NCI-H1930 (cell line): ENCODE measurements at places on chromosomes 13 and 19.

- DNase-seq, result no peak
These were observed 63.4 kb downstream of the INSR start for GRCh38 chr19:7230826-7231225.

- DNase-seq, result no peak
These were observed 81.3 kb downstream of the SLITRK6 start for GRCh38 chr13:85717921-85718320.

DNA sequence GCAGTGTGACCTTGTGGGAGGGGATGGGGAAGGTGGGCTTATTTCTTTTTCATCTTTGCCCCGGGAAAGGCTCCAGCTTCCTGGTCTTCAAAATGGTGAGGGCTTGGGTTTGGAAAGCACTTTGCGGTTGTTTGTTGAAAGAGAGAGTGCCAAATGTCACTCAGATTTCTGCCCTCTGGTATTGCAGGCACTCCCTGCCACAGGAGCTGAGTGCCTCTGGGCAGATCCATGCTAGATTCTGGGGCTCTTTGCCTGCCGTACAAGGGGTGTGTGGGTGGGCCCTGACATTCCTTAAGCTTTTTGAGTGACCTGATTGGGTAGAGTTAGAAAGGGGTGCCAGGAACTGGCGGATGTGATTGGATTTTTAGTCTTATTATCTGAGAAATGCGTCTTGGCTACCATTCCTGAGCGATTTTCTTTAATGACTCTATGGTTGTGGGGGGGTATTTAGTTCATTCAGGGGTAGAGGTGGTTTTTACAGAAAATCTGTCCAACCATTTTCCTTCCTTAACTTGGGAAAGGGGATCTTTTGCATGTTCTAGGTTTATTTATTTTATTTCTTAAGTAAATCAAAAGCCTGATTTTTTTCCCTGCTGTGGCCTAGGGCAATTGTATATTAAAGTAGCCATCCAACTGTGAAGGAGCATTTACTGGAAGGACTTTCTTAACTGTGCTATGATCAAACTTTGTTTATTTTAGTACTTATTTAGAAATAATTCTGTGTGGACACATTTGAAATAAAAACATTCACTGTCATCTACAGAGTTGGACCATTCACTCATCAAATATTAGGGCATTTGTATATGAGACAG, 3.2 kb downstream of the ARHGAP35 start:
- DNase-seq, result no peak

DNA sequence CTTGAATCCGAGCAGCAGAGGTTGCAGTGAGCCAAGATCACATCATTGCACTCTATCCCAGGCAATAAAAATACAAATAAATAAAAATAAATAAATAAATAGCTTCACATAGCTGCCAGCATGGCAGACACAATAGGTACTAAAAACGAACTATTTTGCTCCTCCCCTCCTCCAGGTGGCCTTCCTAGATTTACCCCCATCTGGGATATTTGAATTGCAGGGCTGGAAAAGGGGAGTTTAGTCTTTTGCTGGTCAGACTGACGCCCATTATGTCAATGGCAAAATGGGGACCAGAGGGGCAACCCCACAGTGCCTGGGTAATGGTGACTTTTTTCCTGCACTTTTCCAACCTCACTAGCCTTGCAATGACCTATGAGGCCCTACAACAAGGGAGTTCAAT, 640 bp upstream of the GMFG start:
- DNase-seq, result no peak

DNA sequence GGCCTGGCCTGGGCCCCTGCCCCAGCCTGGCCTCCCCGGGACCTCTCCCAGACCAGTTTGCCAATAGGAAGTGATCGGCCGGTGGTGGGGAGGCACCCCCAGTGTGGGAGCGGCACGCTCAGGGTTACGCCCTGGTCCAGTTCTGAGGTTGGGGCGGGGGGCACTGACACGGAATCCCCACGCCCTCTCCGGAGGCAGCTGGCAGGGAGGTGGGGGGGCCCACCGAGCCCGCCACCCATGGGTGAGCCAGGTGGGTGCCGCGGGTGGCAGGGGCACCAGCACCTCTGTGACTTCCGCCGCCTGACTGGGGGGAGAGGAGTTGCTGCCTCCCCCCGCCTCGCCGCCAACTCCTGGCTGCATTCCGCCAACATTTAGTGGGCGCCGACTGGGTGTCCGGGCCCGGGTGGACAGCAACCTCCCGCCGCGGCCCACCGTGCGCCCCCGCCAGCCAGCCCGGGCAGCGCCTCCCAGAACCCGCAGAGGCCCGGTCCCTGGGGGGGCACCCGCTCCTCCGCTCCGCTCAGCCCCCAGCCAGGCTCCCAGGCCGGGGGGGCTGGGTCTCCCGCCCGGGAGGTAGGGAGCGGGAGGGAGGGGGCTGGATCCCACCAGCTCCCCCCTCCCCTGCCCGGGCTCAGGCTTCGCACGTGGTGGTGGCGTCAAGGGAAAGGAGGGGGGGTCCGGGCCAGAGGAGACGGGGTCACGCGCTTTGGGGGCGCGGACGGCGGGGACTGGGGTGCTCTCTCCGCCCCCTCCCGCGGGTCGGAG, 2.0 kb downstream of the ZBTB7A start:
- DNase-seq, result no peak

DNA sequence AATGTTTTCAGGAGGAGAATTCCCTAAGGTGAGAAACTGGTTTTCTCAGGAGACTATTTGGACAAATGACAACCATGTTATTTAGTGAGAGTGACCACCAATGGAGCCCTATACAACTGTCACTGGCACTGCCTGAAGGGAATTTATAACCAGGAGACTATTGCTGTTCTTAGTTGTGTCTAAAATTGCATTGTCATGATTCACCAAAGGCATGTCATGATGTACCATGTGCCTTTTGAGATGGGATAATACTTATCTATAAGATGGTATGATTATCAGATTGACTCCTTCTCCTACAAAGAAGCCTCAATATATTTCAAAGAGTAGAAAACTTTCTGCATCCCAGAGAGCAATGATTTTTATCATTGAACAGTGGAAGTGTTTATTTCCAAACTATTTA, 739.4 kb upstream of the GPC6 start:
- no peak for DNase-seq

DNA sequence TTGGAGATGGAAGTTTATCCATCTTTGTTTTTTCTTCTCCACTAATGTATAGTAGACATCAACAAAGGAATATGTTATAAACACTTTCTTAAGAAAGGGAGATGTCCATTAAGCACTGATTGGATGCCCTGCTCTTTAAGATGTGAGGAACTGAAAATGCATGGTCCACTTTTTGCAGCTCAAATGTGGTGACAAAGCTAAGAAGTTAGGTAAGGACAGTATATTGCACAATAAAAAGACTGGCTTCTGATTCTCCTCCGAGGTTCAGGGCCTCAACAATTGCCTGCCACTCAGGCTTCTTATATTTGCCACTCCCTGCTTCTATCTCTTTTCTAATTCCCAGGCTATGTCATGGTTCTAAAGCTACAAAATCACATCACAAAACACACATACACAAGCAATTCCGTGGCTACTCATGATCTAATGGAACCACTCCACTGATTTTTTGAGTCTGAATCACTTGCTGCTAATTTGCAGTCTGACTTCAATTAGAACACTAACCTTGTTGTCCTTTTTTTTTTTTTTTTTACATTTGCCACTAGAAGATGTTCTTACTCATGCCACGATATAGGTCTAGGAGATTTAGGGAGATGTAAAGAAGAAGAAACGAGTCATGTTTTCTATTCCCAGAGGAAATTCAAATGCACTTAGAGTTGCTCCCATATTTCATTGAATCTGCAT, 29.6 kb upstream of the TNFSF11 start:
- DNase-seq, result no peak

GRCh38 chr13:43030548-43030947, 7.2 kb downstream of the DNAJC15 start:
- DNase-seq, result no peak

DNA sequence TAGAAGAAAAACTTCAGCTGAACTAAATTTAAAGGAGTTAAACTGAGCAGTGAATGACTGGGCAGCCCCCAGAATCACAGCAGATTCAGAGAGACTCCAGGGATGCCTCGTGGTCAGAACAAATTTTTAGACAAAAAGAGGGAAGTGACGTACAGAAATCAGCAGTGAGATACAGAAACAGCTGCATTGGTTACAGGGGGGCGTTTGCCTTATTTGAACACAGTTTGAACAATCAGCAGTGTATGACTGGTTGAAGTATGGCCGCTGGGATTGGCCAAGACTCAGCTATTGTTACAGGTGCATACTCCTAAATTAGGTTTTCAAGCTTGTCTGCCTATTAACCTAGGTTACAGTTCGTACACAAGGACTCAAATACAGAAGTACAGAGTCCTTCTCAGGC, 2.2 kb upstream of the SPRYD7 start:
- DNase-seq, result no peak

DNA sequence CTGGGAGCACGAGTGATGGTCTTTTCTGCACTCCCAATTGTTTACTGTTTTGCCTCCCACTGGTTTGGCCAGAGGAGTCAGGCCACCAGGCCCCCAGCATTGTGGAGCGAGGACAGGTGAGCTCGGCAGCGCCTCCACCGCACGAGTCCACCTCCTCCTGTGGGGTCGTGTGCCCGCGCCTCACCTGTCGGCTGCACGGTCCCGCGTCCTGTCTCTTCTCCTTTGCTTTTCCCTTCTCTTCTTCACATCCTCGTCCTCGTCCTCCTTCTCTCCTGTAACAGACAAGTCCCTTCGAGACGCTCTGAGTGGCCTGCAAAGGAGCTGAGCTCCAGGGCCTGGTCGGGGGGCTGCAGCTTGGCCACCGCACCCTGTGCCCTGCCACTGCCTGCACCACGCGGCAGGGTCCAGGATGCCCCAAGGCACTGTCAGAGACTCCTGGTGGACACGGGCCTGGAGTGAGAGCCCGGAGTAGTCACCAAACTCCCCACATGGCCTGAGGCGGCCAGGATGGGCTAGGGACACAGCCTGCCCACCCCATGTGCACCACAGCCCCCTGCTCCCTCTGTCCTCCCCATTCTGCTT, 11.4 kb downstream of the AKAP8 start:
- DNase-seq, result no peak

DNA sequence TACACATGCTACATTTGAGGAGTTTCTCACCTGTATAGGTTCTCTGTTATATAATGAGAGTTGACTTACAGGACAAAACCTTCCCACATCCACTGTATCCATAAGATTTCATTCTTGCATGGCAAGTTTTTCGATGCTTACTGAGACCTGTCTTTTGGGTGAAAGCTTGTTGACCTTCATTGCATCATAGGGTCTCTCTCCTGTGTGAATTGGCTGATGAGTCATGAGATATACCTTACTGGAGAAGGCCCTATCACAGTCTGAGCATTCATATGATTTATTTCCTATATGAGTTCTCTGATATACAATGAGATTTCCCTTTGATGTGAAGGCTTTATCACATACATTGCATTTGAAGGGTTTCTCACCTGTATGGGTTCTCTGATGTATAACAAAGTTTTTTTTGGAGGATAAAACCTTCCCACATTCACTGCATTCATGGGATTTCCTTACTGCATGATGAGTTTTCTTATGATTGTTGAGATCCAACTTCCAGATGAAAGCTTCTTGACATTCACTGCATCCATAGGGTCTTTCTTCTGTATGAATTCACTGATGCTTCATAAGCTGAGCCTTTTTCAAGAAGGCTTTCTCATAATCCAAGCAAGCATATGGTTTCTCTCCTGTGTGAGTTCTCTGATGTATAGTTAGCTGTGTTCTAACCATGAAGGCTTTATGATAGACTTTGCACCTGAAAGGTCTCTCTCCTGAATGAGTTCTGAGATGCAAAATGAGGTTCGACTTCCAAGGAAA, 25.7 kb downstream of the ZNF577 start:
- no peak for DNase-seq

GRCh38 chr19:35742121-35742724, at the start of gene IGFLR1:
Gene IGFLR1, minus strand, starts transcription at chr19:35742452. Its CDS starts 1,272 bp downstream, at chr19:35741180.
- DNase-seq, result no peak

DNA sequence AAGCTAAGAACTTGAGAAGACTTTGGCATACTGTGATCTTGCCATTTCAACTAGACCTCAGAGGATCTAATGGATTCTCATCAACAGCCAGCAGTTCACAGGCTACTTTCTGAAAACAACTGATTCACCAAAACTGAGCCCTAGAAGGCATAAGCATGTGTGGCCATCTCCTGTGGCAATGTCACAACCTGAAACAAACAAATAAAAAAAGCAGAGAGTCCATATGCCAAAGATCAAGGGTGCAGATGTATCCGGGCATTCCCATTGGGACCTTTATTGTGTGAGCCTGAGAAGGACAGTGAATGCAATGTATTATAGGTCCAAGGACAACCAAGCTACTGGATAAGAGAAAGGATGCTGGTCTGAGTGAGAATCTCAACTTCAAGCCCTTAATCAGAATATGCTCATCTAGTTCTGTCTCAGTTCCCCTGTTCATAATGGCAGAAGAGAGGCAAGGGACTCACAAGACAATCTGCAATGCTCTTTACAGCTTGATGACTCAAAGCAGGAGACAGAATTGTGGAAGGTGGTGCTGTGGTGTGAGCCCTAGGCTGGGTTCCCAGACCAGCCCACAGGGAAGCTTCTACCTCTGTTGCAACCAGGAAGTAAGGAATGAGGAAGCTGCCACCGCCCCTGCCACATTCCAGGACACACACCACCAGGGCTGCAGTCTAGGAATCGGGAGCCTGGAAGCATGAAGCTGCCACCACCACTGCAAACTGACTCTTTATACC, 133.7 kb downstream of the RAP2A start:
- no peak for DNase-seq

GRCh38 chr13:113399755-113400149, 35.8 kb upstream of the GRTP1 start:
- DNase-seq, result no peak

DNA sequence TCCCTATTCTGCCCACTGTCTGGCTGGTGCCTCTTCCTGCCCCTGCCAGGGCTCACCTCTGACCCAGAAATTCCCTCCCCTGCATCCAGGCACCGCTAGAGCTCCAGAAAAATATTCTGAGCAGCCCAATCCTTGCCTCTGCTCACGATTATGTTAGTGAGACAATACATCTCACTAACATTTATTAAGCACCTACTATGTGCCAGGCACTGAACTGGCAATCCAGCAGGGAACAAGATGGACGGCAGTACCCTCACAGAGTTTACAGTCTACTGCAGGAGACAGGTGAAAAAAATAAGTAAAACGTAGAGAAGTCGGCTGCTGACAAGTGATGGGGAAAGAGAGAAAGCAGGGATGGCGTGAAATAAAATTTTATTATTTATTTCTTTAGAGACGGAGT, 5.5 kb downstream of the TINCR start:
- DNase-seq, result no peak
